Epithelial cell of proximal tubule (primary cell): ENCODE measurements at places on chromosomes 5 and 9. TPM values are rescaled to one million over a fixed set of nuclear protein-coding genes. Genes with fewer than 3 reads are reported as not detected.

- no peak for DNase-seq
Observed at GRCh38 chr5:34673463-34674125, 17.5 kb downstream of the RAI14 start.

Gene IFNB1
- total RNA-seq, result not detected in 2 replicates

GRCh38 chr9:120528829-120529228 is 51.1 kb downstream of the CDK5RAP2 start:
- no peak for DNase-seq

DNA sequence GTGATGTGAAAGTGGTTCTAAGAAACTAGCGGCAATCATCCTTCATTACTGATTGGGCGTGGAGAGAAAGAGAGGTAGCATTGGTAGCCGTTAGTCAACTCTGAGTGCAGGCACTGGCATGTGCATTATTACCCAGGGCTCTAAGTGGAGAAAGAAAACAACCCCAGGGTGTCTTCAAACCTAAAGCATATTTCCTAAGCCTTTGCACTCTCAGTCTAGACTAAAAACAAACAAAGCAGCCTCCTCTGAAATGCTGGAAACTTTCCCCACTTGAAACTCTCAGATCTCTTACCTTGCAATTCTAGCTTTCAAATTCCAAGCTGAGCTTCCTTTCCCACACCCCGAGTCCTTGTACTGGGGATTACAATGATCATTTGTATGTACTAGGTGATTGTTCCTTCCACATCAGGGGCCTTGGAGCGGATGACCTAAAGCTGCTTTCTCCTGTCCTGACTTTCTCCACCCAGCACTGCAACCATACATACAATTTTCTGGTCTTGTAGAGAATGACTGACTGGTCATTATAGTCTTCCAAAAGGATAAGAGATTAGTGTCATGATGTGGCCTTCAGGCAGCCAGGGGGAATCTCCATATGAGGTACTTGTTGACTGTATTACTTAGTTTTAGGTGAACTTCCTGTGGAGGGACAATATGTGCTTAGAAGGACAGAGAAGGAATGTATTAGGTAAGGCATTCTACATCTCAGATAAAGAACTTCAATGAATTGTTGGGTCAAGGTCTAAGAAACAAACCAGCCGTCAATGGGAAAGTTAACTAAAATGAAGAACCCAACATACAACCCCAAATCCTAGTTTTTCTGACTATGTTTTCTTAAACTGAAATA is 98.3 kb upstream of the CDKN2B start:
- no peak for DNase-seq

Gene SPINK6
- not detected in 2 replicates for total RNA-seq

Gene LPAR1
- 8.5 and 13.0 TPM in 2 replicates for total RNA-seq

DNA sequence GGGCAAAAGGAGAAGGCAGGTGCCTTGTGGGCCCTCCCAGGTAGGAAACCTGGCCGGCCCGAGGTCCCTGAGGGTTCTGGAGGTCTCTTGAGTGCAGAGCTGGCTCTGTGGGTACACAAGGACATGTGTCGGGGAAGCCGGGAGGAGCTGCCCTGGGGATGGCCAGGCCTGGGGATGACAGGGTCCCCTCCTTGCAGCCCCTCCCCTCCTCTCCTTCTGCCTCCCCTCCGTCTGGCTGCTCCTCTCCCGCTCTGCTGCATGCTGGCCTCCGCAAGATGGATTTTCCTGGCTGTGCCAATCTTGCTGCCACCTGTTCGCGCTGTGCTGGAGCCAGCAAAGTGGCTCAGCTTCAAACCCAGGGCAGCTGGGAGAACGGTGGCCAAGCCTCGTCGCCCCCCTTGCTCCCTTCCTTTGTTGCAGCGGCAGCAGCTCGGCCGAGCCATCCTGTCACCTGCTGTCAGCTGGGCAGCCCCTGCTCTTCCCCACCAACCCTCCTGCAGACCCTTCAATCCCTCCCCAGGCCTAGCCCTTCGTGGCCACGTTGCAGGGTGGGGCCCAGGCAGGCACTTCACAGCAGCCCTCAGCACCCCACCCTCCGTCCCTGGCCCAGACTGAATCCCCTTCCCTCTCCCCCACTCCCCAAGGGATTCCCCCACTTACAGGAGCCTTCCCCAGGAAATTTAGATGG is 17.6 kb upstream of the UNC5A start:
- no peak for DNase-seq

Gene ABO
- total RNA-seq, result 0.65 and 2.5 TPM in 2 replicates

Gene CXCL14
- total RNA-seq, result 0.06 and 0.14 TPM in 2 replicates

Gene C5orf52
- total RNA-seq, result not detected in 2 replicates

Gene CATSPER3
- total RNA-seq, result 0.29 TPM in 1 of 2 replicates, not detected in the other

GRCh38 chr9:80899208-80899607 is 790.1 kb downstream of the TLE1 start:
- no peak for DNase-seq

Gene HAVCR2
- total RNA-seq, result 0.12 TPM in 1 of 2 replicates, not detected in the other

DNA sequence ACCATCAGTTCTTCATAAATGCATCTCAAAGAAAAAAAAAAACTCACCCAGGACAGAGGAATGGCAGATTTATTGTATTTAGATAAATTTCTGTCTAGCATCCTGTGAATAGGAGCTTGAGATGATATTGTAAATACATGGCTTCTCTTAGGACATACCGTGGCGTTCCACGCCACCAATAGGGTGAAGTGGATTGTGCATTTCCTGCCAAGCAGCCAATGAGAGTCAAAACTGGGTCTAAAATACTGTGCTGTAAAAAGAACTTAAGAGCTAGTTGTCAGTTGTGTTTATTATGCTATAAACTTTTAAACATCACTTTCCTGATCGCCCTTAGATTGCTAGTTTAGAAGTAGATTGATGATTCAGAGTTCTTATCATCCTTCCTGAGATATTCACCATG is 20.9 kb upstream of the TRPM6 start:
- DNase-seq, result no peak

DNA sequence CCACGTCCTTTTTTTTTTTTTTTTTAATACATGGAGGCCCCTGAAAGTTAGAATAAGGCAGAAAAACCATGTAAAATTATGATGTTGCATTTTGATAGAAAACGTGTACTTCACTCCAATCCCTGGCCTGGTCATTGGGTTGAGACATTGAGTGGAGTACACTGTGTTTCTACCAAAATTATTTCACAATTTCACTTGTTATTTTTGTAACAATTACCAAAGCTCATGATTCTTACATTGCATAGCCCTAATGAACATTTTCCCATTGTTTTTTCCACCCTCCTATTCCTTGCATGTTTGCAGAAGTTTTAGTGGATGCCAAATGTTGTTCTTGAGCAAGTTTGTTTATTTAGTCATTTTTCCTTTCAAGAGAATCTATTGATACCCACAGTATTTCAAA is 21.9 kb downstream of the MAMDC2 start:
- no peak for DNase-seq

Gene ANKRD20A1
- total RNA-seq, result 0.17 and 0.36 TPM in 2 replicates

GRCh38 chr9:86868616-86869015 is 78.7 kb downstream of the GAS1 start:
- peak; percentile 30 for DNase-seq

- DNase-seq, result no peak
Observed at GRCh38 chr5:66741394-66741793, 145.2 kb downstream of the MAST4 start.

Gene ENG
- total RNA-seq, result 5.0 and 10.6 TPM in 2 replicates

DNA sequence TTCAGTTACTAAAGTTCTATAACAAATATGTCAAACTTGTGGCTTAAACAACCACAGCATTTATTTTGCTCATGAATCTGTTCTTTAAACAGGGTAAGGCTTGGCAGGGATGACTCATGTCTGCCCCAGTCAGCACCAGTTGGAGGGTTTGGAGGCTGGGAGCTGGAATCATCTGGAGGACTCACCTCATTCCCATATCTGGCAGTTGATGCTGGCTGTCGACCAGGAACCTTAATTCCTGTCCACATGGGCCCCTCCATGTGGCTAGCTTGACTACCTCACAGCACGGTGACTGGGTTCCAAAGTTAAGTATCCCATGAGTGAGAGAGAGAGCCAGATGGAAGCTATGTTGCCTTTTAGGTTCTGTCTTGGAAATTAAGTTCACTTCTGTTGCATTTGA is 13.8 kb upstream of the CCL28 start:
- DNase-seq, result peak; percentile 81
